Left lung (tissue), 14 donors: ENCODE measurements at places on chromosomes 1 and 21. TPM values are rescaled to one million over a fixed set of nuclear protein-coding genes. Genes with fewer than 3 reads are reported as not detected.

DNA sequence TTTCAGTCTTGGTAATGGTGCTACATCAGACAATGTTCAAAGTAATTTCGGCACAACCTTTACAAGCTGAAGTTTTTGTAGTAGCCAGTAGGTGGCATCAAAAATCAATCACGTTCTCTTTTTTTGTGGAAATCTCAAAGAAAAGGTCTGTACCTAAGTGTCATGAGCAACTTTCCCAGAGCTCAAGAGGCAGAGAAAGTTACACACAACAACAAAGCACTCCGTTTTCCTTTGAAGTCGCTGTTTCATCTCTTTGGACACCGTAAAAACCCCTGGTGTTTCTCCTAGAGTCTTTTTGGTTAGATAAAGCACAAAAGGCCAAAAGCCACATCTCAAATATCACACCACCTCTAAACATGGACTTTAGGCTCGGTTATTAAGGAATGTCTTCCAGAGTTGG lies 131.6 kb downstream of the LHX8 start:
- no peaks in the 10 kb centered on the region for H3K27me3 ChIP-seq
- H3K4me1 ChIP-seq = no peaks in the 10 kb centered on the region
- no peak for DNase-seq
- no peaks in the 10 kb centered on the region for H3K36me3 ChIP-seq
- H3K4me3 ChIP-seq = no peak overlapping the region

Gene KCNT2
- total RNA-seq = 2.7 TPM

Gene B3GALT5
- total RNA-seq = 0.13 TPM

GRCh38 chr21:20276954-20277353 lies 721.3 kb upstream of the NCAM2 start:
- H3K27ac ChIP-seq = no peak overlapping the region
- H3K27me3 ChIP-seq = no peaks in the 10 kb centered on the region
- no peak overlapping the region for H3K4me3 ChIP-seq
- H3K36me3 ChIP-seq = no peaks in the 10 kb centered on the region
- no peak for DNase-seq

- peaks cover 5% of the 10 kb centered on the region for H3K27me3 ChIP-seq
- H3K4me3 ChIP-seq = no peak overlapping the region
- no peak for DNase-seq
- H3K36me3 ChIP-seq = no peaks in the 10 kb centered on the region
- no peaks in the 10 kb centered on the region for H3K4me1 ChIP-seq
- no peak overlapping the region for H3K27ac ChIP-seq
Observed at GRCh38 chr1:7264101-7264500, 478.8 kb downstream of the CAMTA1 start.

Gene IL20
- total RNA-seq = not detected

DNA sequence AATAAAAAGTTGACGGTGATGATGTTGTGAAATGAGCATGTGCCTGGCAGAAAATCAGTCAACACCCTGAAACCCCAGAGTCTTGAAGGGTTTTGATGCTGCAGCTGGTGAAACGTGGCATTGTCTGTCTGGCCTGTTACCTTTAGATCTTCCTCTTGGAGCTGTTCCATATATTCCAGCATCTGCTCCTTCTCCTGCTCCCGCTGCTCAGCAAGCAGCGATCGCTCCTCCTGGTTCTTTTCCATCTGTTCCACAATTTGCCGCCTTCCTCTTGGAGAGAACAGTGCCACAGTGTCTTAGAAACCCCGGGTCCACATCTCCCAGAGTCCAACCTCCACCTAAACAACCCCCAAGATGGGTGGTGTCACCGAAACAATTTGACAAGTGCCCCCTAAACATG lies 15.7 kb downstream of the CFAP45 start:
- H3K36me3 ChIP-seq = no peaks in the 10 kb centered on the region
- no peak overlapping the region for H3K4me3 ChIP-seq
- H3K4me1 ChIP-seq = peaks cover 3% of the 10 kb centered on the region
- H3K27me3 ChIP-seq = no peaks in the 10 kb centered on the region

Gene CFHR2
- total RNA-seq = not detected

DNA sequence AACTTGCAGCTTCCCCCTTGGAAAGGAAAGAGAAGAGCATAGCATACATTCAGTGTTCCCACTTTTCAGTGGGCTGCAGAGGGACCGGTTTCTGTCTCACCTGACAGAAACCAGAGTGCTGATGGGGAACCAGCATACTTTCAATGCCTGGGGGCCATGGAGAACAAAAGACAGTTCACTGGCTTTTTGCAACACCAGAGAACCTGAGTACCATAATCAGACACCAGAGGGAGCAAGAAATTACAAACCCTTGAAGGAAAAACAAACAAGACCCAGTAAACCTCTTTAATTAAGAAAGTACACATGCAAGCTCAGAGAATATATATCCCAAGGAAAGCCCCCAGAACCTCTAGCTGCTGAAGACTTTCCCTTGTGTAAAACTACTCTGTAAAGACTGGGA lies 51.1 kb downstream of the CSMD2 start:
- H3K4me3 ChIP-seq = no peak overlapping the region
- no peak overlapping the region for H3K27ac ChIP-seq
- no peak for DNase-seq
- no peaks in the 10 kb centered on the region for H3K4me1 ChIP-seq

DNA sequence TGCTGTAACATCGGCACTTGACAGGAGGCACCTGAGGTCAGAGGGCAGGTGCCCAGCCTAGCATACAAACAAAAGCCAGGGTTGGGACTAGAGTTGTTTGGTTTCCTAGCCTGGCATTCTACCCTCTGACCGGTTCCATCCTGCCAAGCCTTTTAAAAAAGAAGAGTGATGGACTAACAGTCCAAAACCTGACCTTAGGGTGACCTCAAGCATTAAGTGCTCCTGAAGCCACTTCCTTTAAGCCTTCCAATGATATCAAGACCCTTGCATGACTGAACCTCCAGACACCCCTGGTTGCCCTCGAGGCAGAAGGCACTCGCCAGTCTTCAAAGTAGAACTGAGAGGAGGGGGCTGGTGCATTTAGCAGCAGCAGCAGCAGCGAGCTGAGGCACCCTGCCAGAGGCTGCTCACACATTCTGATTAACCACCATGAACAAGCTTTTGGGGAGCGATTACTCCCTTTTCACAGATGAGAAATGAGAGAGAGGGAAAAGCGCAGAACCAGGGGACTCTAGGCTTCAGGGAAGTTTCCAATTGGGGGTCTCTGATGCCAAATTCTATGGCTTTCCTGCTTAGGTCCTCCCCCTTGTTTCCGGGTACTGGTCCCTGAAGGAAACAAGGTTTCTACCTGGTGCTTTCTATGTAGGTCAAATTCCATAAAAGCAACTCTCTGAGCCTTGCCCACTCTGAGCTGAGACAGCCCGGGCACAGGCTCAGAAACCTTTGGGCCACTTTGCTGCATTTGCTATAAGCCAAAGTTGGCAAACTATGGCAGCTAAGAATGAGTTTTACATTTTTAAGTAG lies 9.2 kb downstream of the SLC2A1 start:
- H3K4me3 ChIP-seq = no peak overlapping the region

DNA sequence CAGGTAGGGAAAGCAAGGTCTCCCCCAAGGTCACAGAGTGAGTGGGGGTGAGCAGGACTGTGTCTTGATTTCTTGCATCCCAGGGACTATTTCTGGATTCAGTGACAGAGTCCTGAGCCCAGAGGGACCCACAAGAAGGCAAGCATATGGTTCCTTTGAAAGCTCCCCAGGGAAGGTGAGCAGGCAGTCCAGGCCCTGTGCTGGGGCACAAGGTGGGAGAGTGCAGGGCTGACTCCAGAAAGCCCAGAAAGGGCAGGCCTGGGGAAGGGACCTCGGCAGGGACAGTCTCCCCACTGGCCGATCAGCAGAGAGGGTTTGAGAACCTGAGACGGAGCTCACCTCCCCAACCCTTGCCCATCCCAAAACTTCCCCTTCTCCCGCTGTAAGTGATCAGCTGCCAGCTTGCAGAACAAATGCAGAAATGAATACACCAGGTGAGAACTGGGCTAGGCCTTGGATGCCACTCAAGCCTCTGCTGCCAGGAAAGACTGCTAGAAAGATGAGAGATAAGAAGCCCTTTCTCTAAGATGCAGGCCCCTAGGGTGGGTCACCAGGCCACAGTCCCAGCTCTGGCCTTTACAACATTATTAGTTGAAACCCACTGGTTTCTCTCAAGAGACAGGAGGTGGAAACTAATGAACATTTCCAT lies 121.0 kb downstream of the GLIS1 start:
- H3K4me3 ChIP-seq = no peak overlapping the region
- peaks cover 6% of the 10 kb centered on the region for H3K27me3 ChIP-seq
- no peaks in the 10 kb centered on the region for H3K36me3 ChIP-seq
- H3K27ac ChIP-seq = no peak overlapping the region

GRCh38 chr1:29900712-29901111 lies 664.4 kb downstream of the PTPRU start:
- H3K4me3 ChIP-seq = no peak overlapping the region
- no peaks in the 10 kb centered on the region for H3K27me3 ChIP-seq
- H3K36me3 ChIP-seq = no peaks in the 10 kb centered on the region

GRCh38 chr1:205518661-205519540 lies 14.4 kb downstream of the CDK18 start:
- no peaks in the 10 kb centered on the region for H3K4me1 ChIP-seq
- H3K4me3 ChIP-seq = no peak overlapping the region
- H3K27me3 ChIP-seq = no peaks in the 10 kb centered on the region

Gene CCDC27
- not detected for total RNA-seq

GRCh38 chr1:88228114-88228513 lies 456.0 kb upstream of the PKN2 start:
- H3K4me1 ChIP-seq = no peaks in the 10 kb centered on the region
- no peak overlapping the region for H3K4me3 ChIP-seq
- H3K27ac ChIP-seq = no peak overlapping the region
- no peaks in the 10 kb centered on the region for H3K36me3 ChIP-seq

- H3K4me1 ChIP-seq = peaks cover 55% of the 10 kb centered on the region
- H3K27me3 ChIP-seq = no peaks in the 10 kb centered on the region
- peak overlapping the region; percentile 50 for H3K27ac ChIP-seq
Observed at GRCh38 chr1:230127105-230128054, 60.3 kb downstream of the GALNT2 start.

Gene INAVA
- 23.7 TPM for total RNA-seq

DNA sequence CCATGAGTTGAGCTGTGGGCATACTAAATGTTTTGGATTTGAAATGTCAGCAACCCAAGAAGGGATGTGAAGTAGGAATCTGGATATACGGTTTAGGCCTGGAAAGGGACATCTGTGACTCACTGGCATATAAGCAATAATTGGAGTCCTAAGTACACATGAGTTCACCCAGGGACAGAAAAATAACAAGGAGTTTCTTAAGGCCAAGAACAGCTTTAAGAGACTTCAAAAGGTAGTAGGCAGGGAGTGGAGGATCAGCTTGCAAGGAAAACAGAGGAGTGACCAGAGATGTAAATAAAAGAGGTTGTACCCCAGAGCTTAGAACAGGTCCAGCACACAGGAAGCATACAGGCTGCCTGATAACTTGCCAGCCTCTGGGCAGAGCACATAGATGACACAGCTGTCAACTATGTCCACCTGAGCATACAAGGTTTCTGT lies 28.1 kb downstream of the TMEM50B start:
- no peaks in the 10 kb centered on the region for H3K4me1 ChIP-seq
- no peaks in the 10 kb centered on the region for H3K36me3 ChIP-seq
- no peak overlapping the region for H3K27ac ChIP-seq
- H3K27me3 ChIP-seq = no peaks in the 10 kb centered on the region
- no peak for DNase-seq

Gene SPOCD1
- total RNA-seq = 10.9 TPM

DNA sequence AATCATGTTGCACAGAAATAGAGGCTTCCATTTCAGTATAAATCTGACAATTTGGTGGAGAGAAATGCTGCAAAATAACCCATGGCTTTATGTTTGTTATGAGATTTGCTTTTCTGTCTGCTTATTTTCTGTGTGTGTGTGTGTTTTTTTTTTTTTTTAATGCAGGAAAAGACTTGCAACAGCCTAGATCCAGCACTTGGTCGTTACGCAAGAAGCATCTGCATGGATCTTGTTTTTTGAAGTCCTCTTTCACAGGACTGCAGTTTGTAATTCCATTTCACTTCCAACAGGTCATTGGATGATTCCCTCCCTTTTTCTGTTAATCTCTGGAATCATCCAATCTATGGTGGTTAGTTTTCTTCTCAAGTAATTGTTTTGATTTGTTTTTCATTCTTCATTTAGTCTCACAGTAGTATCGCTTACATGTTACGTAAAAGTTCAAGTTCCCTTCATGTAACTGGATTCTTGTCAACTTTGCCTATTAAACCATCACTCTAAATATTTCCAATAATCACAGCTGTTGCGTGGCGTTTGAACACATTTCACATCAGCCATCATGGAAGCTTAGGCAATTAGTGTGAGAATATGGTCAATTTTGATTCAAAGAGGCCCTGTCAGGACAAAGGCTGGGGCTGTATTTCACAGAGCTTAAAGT lies 312.9 kb downstream of the NFIA start:
- DNase-seq = no peak
- no peak overlapping the region for H3K4me3 ChIP-seq
- peaks cover 3% of the 10 kb centered on the region for H3K4me1 ChIP-seq

DNA sequence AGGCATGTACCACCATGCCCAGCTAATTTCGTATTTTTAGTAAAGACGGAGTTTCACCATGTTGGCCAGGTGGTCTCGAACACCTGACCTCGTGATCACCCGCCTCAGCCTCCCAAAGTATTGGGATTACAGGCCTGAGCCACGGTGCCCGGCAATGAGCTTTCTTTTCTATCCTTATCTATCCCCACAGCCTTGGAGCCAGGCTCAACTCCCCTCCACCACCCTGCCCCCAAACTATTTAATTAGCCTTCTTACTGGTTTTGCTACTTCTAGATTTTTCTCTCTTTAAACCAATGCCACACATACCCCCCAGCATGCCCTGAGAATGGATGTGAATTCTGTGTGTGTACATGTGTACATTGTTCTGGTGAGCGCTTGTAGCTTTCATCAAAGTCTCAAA lies 5.7 kb upstream of the VANGL2 start:
- no peak for DNase-seq
- H3K4me3 ChIP-seq = no peak overlapping the region
- no peak overlapping the region for H3K27ac ChIP-seq
- peaks cover 19% of the 10 kb centered on the region for H3K27me3 ChIP-seq
- no peaks in the 10 kb centered on the region for H3K36me3 ChIP-seq
- H3K4me1 ChIP-seq = peaks cover under 1% of the 10 kb centered on the region

GRCh38 chr21:45897191-45898027 lies 84.2 kb upstream of the COL6A1 start:
- no peaks in the 10 kb centered on the region for H3K27me3 ChIP-seq
- DNase-seq = no peak
- no peak overlapping the region for H3K27ac ChIP-seq
- no peaks in the 10 kb centered on the region for H3K36me3 ChIP-seq

GRCh38 chr1:165688046-165688445 lies 10.3 kb downstream of the ALDH9A1 start:
- H3K27ac ChIP-seq = no peak overlapping the region
- H3K27me3 ChIP-seq = no peaks in the 10 kb centered on the region
- H3K4me1 ChIP-seq = no peaks in the 10 kb centered on the region
- H3K36me3 ChIP-seq = peaks cover 30% of the 10 kb centered on the region
- no peak for DNase-seq
- H3K4me3 ChIP-seq = no peak overlapping the region

GRCh38 chr1:229430761-229431283 lies 3.1 kb downstream of the ACTA1 start:
- no peak overlapping the region for H3K4me3 ChIP-seq
- peak; percentile 54 for DNase-seq
- peaks cover 100% of the 10 kb centered on the region for H3K27me3 ChIP-seq

Gene GFI1
- 1.3 TPM for total RNA-seq

GRCh38 chr1:230393722-230394121 lies 32.4 kb downstream of the PGBD5 start:
- no peak overlapping the region for H3K27ac ChIP-seq
- H3K36me3 ChIP-seq = no peaks in the 10 kb centered on the region
- no peaks in the 10 kb centered on the region for H3K4me1 ChIP-seq
- H3K27me3 ChIP-seq = peaks cover 8% of the 10 kb centered on the region
- no peak overlapping the region for H3K4me3 ChIP-seq

Gene SAMD11
- total RNA-seq = 49.7 TPM

- H3K27me3 ChIP-seq = peaks cover 41% of the 10 kb centered on the region
- H3K27ac ChIP-seq = no peak overlapping the region
- DNase-seq = no peak
- H3K4me1 ChIP-seq = no peaks in the 10 kb centered on the region
- no peak overlapping the region for H3K4me3 ChIP-seq
- H3K36me3 ChIP-seq = no peaks in the 10 kb centered on the region
Observed at GRCh38 chr1:22319608-22320007, 132.0 kb upstream of the ZBTB40 start.
